Naive thymus-derived CD4-positive, alpha-beta T cell (primary cell): ENCODE measurements at places on chromosomes 2 and 18. TPM values are rescaled to one million over a fixed set of nuclear protein-coding genes. Genes with fewer than 3 reads are reported as not detected.

ALPP gene
- total RNA-seq = 0.24 TPM

DNA sequence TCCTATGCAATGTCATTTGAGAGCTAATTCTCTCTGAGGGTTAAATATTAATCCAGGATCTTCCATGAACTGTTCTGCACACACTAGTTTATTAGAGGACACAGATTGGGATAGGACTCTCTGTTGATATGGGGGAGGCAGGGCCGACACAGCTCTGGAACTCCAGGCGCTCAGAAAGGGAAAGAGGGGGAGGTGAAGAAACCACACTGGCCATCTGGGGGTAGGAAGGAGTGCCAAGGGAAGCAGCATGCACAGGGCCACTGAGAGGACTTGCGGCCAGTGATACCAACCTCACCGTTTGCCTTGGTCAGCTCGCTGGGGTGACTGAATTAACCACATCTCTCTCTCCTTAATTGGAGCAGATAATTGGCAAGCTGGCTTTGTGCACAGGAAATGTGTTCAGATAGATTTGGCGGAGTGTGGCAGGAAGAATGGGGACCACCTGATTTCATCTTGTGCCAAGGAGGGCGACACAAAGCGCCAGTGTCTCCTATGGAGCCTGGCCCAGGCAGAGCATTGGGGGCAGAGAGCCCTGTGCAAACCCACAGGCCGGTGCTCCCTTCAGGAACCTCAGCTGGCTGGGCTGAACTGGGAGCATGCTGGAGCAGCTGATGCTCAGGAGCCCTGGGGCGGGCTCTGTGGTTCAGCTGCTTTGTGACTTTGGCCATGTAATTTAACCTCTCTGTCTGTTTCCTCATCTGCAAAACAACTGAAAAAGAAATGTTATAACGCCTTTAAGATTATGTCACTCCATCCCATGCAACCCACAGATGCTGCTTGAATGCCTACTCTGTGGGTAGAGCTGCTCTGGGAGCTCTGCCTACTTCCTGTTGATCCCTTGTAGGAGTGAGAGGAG lies 114.7 kb upstream of the STON1 start:
- no peak for DNase-seq

- no peak for DNase-seq
These were observed 27.1 kb upstream of the FZD5 start for GRCh38 chr2:207796585-207797350.

- no peak for DNase-seq
These were observed 693 bp upstream of the PDK1 start for GRCh38 chr2:172555272-172555521.
